GM06990 (cell line): ENCODE measurements at places on chromosomes 16 and 17.

DNA sequence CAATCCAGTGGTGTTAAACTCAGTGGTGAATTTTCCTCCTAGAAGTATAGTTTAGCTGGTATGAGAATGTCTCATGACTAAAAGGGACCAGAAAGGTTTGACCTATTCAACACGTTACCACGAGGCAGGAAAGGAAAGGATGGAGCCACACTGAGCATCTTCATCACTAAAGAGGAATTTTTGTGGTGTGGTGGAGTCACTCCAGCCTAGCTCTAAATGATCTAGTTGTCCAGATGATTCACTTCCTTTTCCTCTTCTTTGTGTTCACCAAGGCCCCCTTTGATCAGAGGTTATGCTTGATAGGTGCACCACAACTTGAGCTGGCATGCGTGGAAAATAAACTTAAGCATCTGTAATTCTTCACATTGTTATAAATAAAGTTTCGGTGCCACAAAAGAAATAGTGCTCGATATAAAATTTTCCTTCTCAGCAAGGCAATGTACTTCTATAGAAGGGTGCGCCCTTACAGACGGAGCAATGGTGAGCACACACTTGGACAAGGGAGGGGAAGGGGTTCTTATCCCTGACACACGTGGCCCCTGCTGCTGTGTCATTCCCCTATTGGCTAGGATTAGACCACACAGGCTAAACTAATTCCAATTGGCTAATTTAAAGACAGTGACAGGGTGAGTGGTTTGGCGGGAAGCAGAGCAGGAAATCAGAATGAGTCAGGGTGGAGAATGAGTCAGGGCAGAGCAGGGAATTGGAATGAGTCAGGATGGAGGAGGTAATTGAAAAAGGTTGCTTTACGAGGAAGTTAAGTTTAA, 254.6 kb downstream of the HS3ST3A1 start:
- no peak for DNase-seq

GRCh38 chr16:19130852-19131824, 17.4 kb downstream of the ITPRIPL2 start:
- DNase-seq = no peak

DNA sequence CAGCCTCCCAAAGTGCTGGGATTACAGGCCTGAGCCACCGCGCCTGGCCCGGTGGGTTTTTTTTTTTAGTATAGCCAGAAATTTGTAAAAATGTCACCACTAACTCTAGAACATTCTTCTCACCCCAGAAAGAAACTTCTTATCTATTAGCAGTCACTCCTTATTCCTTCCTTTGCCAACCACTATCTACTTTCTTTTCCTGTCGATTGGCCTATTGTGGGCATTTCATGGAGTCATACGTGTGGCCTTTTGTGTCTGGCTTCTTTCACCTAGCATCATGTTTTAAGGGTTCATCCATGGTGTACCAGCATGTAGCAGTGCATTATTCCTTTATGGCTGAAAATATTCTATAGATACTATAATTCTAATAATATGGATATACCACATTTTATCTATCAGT, 3.6 kb downstream of the CYB5D2 start:
- no peak for DNase-seq

GRCh38 chr16:68752602-68753001, 15.5 kb downstream of the CDH1 start:
- peak; percentile 58 for DNase-seq

DNA sequence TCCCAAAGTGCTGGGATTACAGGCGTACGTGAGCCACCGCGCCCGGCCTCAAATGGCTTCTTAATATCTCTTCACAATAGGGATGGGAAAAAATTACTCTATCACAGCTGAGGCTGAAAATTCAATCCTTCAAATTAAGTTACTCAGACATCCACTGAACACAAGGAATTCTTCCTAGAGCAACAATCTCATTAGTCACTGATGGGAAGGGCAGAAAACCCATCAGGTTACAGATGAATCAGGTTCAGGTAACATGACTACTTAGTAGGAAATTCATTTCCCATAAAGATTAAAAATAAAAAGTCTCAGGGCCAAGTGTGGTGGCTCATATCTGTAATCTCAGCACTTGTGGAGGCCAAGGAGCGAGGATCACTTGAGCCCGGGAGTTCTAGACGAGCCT, 42.5 kb upstream of the ABR start:
- DNase-seq = no peak

DNA sequence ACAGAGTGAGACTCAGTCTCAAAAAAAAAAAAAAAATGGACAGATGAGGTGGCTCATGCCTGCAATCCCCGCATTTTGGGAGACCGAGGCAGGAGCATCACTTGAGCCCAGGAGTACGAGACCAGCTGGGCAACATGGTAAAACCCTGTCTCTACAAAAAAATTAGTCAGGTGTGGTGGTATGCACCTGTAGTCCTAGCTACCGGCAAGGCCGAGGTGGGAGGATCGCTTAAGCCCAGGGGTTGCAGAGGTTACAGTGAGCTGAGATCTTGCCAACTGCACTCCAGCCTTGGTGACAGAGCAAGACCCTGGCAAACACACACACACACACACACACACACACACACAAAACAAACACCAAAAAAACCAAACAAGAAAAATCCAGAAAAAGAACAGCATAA, 7.7 kb upstream of the ENGASE start:
- DNase-seq = no peak
